ENCODE measurements at places on chromosomes 13 and 19. TPM values are rescaled to one million over a fixed set of nuclear protein-coding genes. Genes with fewer than 3 reads are reported as not detected.

Gene DAND5
- 0.13 TPM for total RNA-seq

Gene ZNF587B
- total RNA-seq: 20.8 TPM

Gene KLK12
- not detected for total RNA-seq

Gene CPB2
- not detected for total RNA-seq

Gene NKPD1
- 0.06 TPM for total RNA-seq

Gene CYP2A6
- total RNA-seq: not detected

Gene ELL
- total RNA-seq: 18.0 TPM

Gene GAS6
- 10.8 TPM for total RNA-seq

Gene CLEC4G
- total RNA-seq: not detected

Gene CCDC61
- total RNA-seq: 6.2 TPM

Gene ZNF560
- total RNA-seq: 0.06 TPM

Gene ZNF101
- total RNA-seq: 5.4 TPM

Gene HOMER3
- 105 TPM for total RNA-seq

Gene EHD2
- total RNA-seq: 146 TPM

Gene NXNL1
- total RNA-seq: not detected

Gene ERVK3-1
- total RNA-seq: 40.6 TPM

Gene ZNF441
- 20.5 TPM for total RNA-seq

Gene KIR2DL1
- total RNA-seq: not detected

Measured in aortic smooth muscle cell (primary cell).